A549 treated with CpdA at 1 μM for 4 hours (cell line): ENCODE measurements at places on chromosomes 13 and 19. TPM values are rescaled to one million over a fixed set of nuclear protein-coding genes. Genes with fewer than 3 reads are reported as not detected.

FUT6 gene
- not detected in 5 replicates for total RNA-seq

MBD3L2 gene
- total RNA-seq, result not detected in 5 replicates

PABPC3 gene
- total RNA-seq, result 0.10 to 0.17 TPM (median 0.13 TPM) in 5 replicates

LGALS4 gene
- 0.50 to 1.1 TPM (median 0.72 TPM) in 5 replicates for total RNA-seq

ADAMTS10 gene
- 12.8 to 20.7 TPM (median 14.9 TPM) in 5 replicates for total RNA-seq

SLC10A2 gene
- not detected in 5 replicates for total RNA-seq

ATP4A gene
- 0.01 TPM in 1 of 5 replicates, not detected in the others for total RNA-seq

NDUFA7 gene
- 48.9 to 89.8 TPM (median 84.6 TPM) in 5 replicates for total RNA-seq

C2CD4C gene
- total RNA-seq, result 0.24 to 0.59 TPM (median 0.53 TPM) in 5 replicates

PLEKHA4 gene
- total RNA-seq, result 1.5 to 3.4 TPM (median 2.2 TPM) in 5 replicates
